Vagina (tissue), 2 donors: ENCODE measurements at places on chromosomes 16 and 17.

- no peak for DNase-seq
These were observed 4.8 kb downstream of the B9D1 start for GRCh38 chr17:19357761-19358160.

DNA sequence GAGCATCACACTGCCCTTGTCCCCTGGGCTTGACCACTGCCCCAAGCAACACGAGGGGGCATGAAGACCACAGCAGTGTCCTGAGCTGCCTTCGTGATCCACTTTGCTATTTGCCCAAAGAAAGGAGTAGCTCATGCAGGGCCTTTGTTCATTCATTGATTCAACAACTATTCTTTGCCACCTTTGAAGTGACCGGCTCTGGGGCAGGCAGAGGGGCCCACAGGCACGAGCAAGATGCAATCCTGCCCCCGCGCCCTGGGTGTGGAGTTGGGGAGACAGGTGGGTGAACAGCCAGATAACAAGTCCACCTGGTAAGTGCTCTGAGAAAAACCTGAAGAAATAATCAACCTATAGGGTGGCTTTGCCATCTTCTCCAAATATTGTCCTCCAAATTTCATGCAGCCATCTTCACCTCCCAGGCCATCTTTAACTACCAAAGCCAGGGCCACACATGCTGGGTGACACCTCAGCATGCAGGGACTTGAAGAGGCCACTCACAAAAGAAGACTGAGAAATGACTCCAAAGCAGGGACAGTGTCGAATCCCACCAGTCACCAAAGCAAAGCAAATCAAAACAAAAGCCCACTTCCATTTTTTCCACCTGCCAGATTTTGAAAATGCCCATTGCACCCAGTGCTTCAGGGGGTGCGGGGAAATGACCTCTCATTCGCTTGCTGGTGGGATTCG lies 18.2 kb upstream of the RBFOX3 start:
- DNase-seq = peak; percentile 90

- DNase-seq = no peak
These were observed 13.1 kb downstream of the SLC22A31 start for GRCh38 chr16:89187032-89187769.

DNA sequence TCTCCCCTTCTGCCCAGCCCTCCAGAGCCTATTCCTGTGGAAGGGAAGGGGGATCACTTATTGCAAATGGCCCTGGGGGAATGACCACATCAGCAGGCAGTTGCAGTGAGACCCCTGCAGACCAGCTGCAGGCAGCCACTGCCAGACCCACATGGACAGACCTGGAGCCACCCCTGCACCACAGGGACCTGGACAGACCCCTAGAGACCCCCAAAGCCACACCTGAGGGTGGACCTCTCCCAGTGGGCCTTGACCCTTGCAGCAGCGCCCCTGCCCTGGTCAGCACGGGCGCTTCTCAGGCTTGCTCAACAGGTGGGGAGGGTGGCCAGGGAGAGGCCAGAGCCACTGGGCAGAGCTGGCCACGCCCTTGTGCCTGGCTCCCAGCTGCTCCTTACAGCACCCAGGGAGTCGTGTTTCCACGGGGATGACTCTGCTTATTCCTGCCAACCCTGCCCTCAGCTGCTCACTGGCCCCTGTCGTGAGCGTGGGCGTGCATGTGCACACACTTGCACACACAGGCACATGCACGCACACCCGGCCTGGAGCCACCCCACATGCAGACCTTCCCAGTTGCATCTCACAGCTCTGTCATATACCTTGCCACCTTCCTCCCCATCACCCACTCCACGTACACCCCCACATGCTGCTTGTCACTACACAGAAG lies 1.3 kb upstream of the SCN4A start:
- no peak for DNase-seq

GRCh38 chr17:29390851-29391631 lies 878 bp downstream of the TAOK1 start:
- no peak for DNase-seq

DNA sequence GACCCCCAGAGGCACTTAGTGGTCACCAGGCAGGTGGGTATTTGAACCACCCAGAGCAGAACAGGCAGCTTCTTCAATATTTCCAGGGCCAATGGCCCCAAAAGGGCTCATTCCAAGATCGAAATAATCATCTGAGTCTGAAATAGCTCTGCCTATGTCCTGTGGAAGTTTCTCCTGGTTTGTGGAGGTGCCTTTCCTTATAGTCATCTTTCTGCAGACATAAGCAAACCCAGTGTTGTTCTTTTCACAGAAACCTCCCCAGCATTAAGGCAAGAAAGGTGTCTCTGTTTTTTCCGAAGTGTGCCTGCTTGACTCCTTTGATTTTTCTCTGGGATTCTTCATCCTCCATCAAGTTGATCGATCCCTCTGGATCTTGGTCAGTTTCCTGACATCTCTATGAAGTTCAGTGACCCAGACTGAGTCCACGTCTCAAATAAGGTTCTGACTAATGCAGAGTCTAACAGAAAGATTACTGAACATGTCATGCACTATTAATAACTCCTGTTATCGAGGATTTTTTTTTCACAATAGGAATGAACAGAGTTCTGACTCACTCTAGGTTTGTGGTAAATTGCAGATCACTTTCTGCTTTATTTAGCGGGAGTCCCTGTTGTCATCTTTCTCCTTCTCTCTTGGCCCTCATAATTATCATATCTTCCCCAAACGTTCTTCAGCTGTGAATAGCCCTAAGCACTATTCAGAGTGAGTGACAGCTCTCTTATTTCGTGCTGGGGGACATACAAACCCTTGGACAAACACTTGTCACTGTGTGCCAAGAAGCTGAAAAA lies 1.5 kb downstream of the LRRC3C start:
- DNase-seq = no peak

DNA sequence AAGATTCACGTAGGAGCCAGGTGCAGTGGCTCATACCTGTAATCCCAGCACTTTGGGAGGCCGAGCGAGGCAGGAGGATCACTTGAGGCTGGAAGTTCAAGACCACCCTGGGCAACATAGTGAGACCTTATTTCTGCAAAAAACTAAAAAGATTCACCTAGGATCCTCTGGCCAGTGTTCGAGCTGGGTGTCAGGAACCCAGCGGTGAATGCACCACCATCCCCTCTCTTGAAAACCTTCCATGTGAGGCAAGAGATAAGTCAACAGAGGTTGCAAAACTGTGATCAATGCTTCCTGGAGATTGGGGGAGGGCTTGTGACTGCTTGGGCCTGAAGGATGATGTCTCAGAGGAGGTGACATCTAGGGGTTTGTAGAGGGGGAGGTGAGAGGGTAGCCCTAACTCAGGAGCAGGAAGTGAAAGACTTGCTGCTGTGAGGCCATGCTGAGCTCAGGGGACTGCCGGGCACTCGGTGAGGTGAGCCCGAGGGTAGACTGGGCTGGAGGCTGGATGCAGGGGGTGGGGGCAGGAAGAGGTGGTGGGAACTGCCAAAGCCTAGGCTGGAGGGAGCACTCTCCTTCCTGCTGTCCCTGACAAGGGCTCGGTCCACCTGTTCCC lies 11.7 kb downstream of the GJD3 start:
- no peak for DNase-seq

- no peak for DNase-seq
These were observed 42.1 kb downstream of the GPRC5B start for GRCh38 chr16:19842426-19843157.

DNA sequence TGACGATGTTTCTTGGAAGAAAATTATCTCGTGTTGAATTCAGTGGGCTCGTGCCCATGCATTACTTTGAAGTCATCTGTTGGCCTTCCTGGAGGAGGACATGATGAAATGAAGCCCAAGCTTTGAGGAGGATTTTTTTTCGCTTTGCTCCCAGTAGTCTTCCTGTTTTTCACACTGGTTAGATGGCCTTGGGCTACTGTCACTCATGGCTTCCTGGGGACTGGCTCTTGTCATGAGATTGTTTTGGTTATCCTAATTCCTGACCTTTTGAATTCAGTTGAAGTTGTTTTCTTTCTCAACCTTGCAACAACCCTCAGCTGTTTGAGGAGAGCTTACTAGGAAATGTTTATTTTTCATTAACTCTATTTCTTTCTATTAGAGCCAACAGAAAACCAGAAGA lies 430.7 kb downstream of the HS3ST3B1 start:
- DNase-seq = no peak

DNA sequence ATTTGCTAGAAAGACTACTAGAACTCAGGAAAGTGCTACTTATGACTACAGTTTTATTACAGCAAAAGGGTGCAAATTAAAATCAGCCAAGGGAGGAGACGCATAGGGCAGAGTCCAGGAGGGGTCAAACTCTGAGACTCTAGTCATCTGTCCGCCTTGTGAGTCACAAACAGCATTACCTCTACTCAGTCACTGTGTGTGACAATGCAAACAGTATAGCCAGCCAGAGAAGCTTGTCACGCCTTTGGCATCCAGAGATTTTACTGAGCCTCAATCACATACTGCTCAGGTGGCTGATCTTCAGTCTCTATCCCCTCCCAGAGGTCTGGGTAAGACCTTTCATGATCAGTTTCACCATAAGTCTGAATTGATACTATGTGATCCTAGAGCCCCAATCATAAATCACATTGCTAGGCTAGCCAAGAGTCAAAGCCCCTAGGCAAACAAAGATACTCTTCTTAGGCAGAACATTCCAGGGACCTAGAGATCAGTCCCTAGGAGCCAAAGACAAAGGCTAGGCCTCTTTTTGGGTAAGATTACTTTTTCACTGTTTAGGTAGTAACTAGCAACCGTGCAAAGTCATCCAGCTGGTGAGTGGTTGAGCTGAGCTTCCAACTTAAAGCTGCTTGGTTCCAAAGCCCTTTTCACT lies 48.8 kb upstream of the CLEC19A start:
- no peak for DNase-seq

DNA sequence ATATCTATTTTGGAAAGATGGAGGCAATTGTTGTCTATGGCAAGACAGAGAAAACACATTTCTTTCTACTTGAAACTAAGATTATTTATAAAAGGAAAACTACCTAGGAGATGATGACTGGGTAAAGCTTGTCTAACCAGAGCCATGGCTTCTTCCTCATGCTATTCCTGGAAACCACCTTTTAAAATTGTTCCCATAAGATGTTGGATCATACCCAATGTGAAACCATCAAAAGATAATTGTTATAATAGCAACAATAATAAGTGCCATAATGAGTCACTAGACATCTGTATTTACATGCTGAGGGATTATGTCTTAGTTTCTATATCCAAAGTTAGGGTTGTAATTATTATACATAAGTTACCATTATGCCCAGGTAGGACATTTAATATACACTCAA lies 428.4 kb downstream of the KCNJ2 start:
- no peak for DNase-seq

DNA sequence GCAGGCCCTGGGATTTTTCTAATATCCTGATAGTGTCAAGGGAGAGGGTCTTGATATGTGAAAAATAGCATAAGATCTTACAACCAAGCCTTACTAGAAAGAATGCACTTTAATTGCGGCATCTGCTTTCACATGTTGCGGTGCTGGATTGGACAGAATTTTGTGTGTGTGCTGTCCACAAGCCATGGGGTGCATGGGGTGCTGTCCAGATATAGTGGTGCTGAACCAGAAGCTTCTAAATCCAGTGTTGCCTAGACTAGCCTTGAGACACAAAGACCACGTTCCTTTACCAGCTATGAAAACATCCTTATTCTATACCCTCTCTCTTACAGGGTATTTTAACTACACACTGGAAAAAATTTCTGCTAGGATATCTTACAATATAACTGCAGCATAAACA lies 244.0 kb downstream of the TMEM114 start:
- DNase-seq = no peak

GRCh38 chr17:72922219-72922618 lies 170.3 kb downstream of the SLC39A11 start:
- DNase-seq = no peak

GRCh38 chr17:15501793-15502192 lies 34.4 kb upstream of the CDRT4 start:
- no peak for DNase-seq

- DNase-seq = no peak
These were observed 50.3 kb downstream of the KSR1 start for GRCh38 chr17:27506348-27507218.

DNA sequence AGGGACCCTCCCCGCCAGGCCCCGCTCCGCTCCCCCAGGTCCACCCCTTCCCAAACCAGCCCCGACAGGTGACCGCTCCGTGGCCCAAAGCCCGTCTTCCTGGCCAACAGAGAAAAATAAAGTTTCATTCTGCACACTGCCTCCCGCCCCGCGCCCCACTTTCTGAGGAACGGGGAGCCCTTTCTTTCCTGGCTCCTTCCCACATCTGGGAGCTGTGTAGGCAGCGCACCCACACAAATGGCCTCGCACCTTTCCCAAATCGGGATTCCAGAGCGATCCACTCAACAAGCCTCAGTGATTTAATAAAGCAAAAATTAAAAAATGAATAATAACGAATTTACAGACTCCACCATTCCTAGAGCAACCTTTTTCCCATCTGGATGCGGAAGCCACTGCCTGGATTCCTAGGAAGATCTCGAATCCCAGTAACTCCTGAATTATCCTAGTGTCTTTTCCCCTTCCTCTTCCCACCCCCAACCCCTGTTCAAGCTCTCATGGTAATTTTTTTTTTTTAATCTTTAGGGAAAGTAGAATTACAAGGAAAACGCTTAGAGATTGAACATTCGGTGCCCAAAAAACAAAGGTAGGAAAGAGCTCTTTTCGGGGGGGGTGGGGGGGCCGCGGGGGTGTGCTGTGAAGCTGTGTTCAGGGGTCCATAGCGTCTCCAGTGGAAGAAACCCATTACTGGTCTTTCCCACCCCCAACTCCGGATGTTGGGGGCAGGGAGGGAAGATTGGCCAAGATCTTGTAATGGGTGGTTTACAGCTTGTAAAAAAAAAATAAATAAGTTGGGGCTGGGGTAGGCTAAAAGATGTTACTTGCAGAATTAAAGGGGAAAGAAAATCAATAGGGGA lies 1.6 kb downstream of the IGF2BP1 start:
- DNase-seq = no peak

DNA sequence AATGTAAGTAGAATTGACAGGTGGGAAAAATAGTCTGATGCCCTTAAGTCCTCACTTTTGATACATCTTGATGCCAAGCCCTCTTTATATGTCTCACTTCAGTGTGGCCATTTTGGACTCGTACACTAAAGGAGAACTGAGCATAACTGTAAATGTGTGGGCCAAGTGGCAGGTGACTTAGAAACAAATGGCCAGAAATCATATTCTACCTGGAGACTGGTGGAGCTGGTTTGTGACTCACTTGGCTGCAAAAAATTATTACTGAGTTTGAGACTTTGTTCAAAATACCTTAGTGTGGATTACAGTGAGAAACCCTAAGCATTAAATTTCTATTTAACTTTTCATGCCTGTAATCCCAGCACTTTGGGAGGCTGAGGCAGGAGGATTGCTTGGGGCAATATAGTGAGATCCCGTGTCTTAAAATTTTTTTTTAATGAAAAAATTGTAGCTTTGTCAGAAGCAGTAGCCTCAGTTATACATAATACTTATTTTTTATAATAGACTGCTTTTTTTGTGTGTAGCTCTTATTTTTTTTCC lies 5.0 kb downstream of the HAPSTR1 start:
- no peak for DNase-seq

GRCh38 chr16:68257906-68258800 lies 6.2 kb upstream of the SLC7A6 start:
- DNase-seq = no peak

- DNase-seq = no peak
These were observed 48.8 kb downstream of the NLRC5 start for GRCh38 chr16:57038166-57038565.

GRCh38 chr17:82065638-82066303 lies at the start of gene DUS1L:
DUS1L (minus strand) TSS chr17:82065804; CDS start chr17:82065059, 745 bp downstream.
- no peak for DNase-seq
